Mesothelial cell of epicardium (in vitro differentiated cells): ENCODE measurements at places on chromosomes 12 and 14.

DNA sequence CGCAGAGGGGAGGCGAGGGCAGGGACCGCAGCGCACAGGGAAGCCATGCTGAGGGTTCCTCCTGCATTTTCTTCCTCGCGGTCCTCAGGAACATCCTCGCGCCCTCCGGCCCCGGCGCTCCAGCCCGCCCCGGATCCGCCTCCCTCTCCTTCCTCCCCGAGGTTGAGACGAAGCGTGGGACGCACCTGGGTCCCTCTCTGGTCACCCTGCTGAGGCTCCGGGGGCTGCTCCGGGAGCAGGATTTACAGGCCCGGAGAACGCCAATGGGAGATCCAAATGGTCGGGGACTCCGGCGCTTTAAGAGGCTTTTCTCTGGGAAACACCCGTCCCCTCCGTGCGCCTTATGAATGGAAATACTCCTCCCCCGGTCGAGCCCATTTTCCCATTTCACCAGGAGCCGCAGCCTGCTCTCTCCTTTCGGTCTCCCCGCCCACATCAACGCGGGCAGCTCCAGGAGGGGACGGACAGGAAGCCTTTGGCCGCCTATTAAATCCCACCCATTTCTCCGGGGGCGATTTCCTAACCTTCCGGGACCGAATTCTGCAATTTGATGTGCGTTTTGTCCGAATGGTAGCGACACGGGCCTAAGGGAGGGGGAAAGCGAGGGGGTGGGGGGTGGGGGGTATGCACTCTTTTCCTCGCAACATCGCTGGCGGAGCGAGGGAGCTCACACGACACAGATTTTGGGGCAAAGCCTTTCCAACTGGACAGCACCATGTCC is at the start of gene UNC79:
Gene UNC79 (plus strand): TSS at position 625 of the 721 bp plus-strand sequence. CDS start 91 bp downstream, at position 716.
- H3K27ac ChIP-seq = no peak within 1 kb of the TSS
- H3K27me3 ChIP-seq = peaks cover 76% of the 10 kb centered on the region
- H3K4me1 ChIP-seq = peaks cover 6% of the 10 kb centered on the region
- H3K36me3 ChIP-seq = no peaks in the 10 kb centered on the region
- peak within 1 kb of the TSS; percentile 69 for H3K4me3 ChIP-seq

- no peak overlapping the region for H3K4me3 ChIP-seq
- peaks cover 2% of the 10 kb centered on the region for H3K4me1 ChIP-seq
- no peaks in the 10 kb centered on the region for H3K36me3 ChIP-seq
- DNase-seq = no peak
- peaks cover 13% of the 10 kb centered on the region for H3K27me3 ChIP-seq
- no peak overlapping the region for H3K27ac ChIP-seq
These were observed 354.5 kb downstream of the APAF1 start for GRCh38 chr12:98999559-98999958.

GRCh38 chr12:32542428-32543229 is 136.5 kb upstream of the DNM1L start:
- H3K27me3 ChIP-seq = no peaks in the 10 kb centered on the region
- H3K36me3 ChIP-seq = no peaks in the 10 kb centered on the region
- no peak overlapping the region for H3K4me3 ChIP-seq
- peak overlapping the region; percentile 73 for H3K27ac ChIP-seq

DNA sequence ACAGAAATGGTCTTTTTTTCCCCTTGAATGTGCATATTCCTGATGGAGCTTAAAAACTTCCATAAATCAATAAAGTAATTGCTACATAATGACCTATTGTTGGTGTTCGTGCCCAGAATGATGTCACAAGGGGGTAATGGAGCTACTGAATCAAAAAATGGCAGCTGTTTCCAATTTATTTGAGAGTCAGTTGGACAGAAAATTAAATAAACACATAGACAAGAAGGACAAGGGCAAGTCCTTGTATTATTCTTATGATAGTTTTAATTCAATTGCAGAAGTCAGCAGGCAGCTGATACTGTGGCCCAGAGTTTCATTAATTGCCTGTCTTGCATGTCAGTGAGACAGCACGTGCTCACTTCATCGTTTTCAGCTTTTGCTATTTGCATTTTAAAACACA is 473.5 kb downstream of the ETNK1 start:
- H3K4me1 ChIP-seq = peaks cover 23% of the 10 kb centered on the region
- no peaks in the 10 kb centered on the region for H3K36me3 ChIP-seq
- DNase-seq = no peak
- H3K27me3 ChIP-seq = peaks cover 1% of the 10 kb centered on the region

DNA sequence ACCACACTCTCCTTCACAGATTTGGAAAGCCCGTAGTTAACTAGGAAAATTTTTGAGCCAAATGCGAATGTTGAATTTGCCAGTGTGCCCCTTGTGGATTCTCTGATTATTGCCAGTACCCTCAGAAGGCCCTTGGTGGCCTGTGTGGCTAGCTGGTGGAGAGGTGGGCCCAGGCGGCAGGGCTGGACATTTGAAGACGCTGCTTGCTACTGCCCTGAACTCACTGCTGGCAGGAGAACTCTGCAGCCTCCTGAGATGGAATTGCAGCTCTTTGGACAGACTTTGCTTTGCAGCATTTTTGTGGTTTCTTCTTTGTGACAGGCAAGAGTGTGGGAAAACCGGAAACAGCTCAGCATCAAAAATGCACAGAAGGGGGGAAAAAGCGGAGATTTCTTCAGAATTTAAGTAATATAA is 97.6 kb downstream of the TGFB3 start:
- no peak for DNase-seq
- H3K4me3 ChIP-seq = no peak overlapping the region

DNA sequence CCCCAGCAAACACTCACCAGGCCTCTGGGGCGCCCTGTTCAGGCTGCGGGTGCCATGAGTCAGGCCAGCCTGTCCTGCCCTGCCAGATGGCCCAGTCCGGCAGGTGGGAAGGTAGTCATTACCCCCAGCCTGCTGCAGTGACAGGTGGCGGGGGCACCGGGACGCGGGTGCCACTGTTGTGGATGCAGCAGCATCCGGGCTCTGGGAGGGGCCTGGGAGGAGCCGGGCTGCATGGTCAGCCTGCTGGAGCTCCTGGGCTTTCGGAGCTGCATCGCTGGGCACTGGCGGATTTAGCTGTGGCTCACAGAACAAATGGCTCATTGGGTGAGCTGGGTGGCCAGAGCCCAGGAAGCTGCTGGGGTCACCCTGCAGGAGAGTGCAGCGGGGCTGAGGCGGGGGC is 13.5 kb downstream of the CEP170B start:
- no peak overlapping the region for H3K27ac ChIP-seq
- no peaks in the 10 kb centered on the region for H3K27me3 ChIP-seq
- H3K4me3 ChIP-seq = no peak overlapping the region
- DNase-seq = peak; percentile 13
- H3K36me3 ChIP-seq = no peaks in the 10 kb centered on the region

- H3K4me3 ChIP-seq = no peak overlapping the region
- peaks cover 14% of the 10 kb centered on the region for H3K27me3 ChIP-seq
- no peak for DNase-seq
These were observed 69.9 kb downstream of the PLXNC1 start for GRCh38 chr12:94218233-94218632.

- no peak for DNase-seq
- H3K4me3 ChIP-seq = no peak overlapping the region
- H3K27ac ChIP-seq = no peak overlapping the region
- peaks cover 7% of the 10 kb centered on the region for H3K4me1 ChIP-seq
- peaks cover 34% of the 10 kb centered on the region for H3K27me3 ChIP-seq
These were observed 6.2 kb upstream of the OAS1 start for GRCh38 chr12:112900298-112901145.

DNA sequence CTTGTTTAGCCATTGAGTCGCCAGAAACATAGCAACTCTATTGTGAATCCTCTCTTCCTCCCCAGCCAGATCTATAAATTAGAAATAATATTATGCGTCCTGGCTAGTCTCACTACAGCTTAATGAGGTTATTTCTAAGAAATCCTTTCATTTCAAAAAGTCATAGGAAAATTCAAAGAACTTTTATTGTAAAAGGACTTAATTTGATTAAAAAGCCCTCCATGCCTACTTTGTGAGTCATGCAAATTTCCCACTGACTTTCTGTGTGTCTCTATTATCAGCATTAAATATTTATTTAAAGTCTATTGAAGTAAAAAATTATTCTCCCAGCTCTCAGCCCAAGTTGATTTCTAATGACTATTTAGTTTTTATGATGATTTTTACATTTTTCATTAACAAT is 160.7 kb downstream of the PHLDA1 start:
- H3K27me3 ChIP-seq = no peaks in the 10 kb centered on the region
- peaks cover 13% of the 10 kb centered on the region for H3K4me1 ChIP-seq
- no peak overlapping the region for H3K4me3 ChIP-seq
- H3K36me3 ChIP-seq = no peaks in the 10 kb centered on the region
- DNase-seq = no peak

DNA sequence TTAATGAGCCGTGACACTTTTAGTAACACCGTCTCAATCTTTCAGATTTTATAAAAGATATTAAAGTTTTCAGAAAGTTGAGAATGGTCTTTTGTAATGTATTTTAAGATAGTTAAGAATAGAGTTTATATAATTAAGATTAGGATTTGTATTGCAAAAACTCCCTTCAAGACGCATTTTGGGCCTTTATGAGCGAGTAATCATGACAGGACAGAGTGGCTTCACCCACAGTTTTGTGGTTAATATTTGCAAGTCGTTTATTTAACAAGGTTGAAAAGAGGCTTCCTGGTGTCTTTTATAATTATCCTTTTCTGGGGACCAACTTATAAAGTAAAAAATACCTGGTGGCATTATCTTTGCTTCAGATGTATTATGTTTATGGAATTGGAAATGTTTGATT is 44.0 kb downstream of the TRAF3 start:
- peaks cover 17% of the 10 kb centered on the region for H3K4me1 ChIP-seq
- H3K36me3 ChIP-seq = no peaks in the 10 kb centered on the region
- no peak overlapping the region for H3K4me3 ChIP-seq
- H3K27me3 ChIP-seq = no peaks in the 10 kb centered on the region
- no peak for DNase-seq
- H3K27ac ChIP-seq = no peak overlapping the region

DNA sequence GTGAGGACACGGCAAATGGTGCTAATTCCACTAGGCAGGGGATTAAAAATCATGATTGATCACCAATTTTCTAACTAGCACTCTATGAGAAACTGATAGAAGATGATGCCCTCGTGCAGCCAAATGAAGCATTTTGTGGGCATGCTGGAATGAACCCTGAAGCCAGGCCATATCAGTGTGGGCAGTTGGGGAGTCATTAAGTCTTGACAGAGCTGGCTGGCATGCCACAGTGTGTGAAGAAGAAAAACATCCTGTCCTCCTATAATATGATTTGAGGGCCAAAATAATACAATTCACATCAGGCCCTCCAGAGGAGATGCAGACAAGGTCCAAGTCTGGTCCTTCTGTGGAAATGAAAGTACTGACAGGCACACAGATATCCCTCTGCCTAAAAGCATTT is 107.1 kb downstream of the TMTC1 start:
- H3K27me3 ChIP-seq = no peaks in the 10 kb centered on the region
- H3K4me1 ChIP-seq = peaks cover 24% of the 10 kb centered on the region
- H3K36me3 ChIP-seq = no peaks in the 10 kb centered on the region
- no peak for DNase-seq

GRCh38 chr12:46292754-46293402 is 24.0 kb upstream of the SLC38A1 start:
- no peak overlapping the region for H3K4me3 ChIP-seq
- H3K27me3 ChIP-seq = no peaks in the 10 kb centered on the region
- peaks cover 8% of the 10 kb centered on the region for H3K36me3 ChIP-seq
- H3K4me1 ChIP-seq = no peaks in the 10 kb centered on the region
- DNase-seq = no peak

- H3K4me1 ChIP-seq = peaks cover 84% of the 10 kb centered on the region
- DNase-seq = no peak
- peak overlapping the region; percentile 95 for H3K27ac ChIP-seq
- H3K27me3 ChIP-seq = no peaks in the 10 kb centered on the region
These were observed 315.3 kb downstream of the ZFP36L1 start for GRCh38 chr14:68477461-68478085.

DNA sequence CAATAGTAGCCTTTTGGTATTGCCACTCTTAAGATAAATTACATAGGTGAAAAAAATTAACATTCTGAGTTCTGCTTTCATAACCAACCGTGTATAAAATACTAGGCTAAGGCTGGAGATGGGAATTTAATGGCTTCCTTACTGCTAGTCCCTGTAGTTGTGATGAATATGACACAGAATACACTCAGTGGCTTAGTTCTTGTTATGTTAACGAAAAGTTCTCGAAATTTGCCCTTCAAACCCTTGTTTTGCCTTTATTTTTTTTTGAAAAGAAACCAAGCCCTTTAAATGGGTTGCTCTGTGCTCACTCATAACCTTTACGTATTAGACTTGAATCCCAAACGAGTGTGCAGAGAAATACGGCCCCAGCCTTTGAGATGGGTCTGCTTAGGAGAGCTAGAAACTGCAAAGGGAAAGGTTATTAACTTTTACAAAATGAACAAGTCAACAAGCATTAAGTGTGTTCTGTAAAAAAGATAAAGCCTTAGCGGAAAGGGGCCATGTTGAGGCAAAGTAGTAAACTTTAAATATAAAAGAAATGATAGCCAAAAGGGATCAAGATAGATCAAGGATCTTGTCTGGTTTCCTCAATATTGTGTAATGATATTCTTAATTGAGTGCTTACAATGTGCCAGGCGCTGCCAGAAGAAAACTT is 1.7 kb downstream of the NUDT4 start:
- no peaks in the 10 kb centered on the region for H3K36me3 ChIP-seq
- H3K4me3 ChIP-seq = peak overlapping the region; percentile 100
- no peaks in the 10 kb centered on the region for H3K27me3 ChIP-seq
- DNase-seq = no peak
- H3K4me1 ChIP-seq = peaks cover 47% of the 10 kb centered on the region
- H3K27ac ChIP-seq = peak overlapping the region; percentile 99

DNA sequence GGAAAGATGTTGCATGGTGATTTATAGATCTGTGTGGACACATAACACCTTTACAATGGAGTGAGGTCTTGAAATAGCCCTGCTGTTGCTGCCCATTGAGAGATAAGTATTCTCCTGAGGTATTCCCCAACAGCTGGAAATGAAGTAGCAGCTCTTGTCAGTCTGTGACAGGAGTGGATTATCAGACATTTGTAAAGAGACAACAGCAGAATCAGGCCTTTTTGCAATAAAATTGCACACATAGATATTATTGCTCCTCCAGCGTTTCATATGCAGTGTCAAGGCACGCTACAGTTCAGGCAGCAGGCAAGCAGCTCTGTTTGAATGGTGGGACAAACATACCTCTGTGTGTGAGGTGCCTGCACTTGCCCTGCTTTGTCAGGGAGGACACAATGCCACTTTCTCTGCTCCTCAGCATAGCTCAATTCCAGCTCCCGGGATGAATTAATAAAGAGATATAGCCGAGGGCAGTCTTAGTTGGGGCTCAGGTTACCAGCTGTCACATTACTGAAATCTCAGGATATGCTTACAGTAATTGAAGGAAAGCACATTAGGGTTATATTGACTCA is 49.4 kb downstream of the BICD1 start:
- DNase-seq = no peak
- no peaks in the 10 kb centered on the region for H3K36me3 ChIP-seq
- peaks cover 23% of the 10 kb centered on the region for H3K4me1 ChIP-seq

- H3K27me3 ChIP-seq = no peaks in the 10 kb centered on the region
- H3K27ac ChIP-seq = no peak overlapping the region
- H3K4me3 ChIP-seq = no peak overlapping the region
- H3K4me1 ChIP-seq = no peaks in the 10 kb centered on the region
- peaks cover 2% of the 10 kb centered on the region for H3K36me3 ChIP-seq
- DNase-seq = no peak
These were observed 216.2 kb downstream of the BCL11B start for GRCh38 chr14:99055816-99056215.

- no peaks in the 10 kb centered on the region for H3K36me3 ChIP-seq
- no peak for DNase-seq
- H3K4me3 ChIP-seq = no peak overlapping the region
- no peaks in the 10 kb centered on the region for H3K4me1 ChIP-seq
These were observed 65.6 kb downstream of the SERPINA3 start for GRCh38 chr14:94677747-94678146.
